ENCODE measurements at places on chromosomes 6 and 20.

- DNase-seq: no peak
These were observed 16.5 kb downstream of the MDFI start for GRCh38 chr6:41654698-41655151.

DNA sequence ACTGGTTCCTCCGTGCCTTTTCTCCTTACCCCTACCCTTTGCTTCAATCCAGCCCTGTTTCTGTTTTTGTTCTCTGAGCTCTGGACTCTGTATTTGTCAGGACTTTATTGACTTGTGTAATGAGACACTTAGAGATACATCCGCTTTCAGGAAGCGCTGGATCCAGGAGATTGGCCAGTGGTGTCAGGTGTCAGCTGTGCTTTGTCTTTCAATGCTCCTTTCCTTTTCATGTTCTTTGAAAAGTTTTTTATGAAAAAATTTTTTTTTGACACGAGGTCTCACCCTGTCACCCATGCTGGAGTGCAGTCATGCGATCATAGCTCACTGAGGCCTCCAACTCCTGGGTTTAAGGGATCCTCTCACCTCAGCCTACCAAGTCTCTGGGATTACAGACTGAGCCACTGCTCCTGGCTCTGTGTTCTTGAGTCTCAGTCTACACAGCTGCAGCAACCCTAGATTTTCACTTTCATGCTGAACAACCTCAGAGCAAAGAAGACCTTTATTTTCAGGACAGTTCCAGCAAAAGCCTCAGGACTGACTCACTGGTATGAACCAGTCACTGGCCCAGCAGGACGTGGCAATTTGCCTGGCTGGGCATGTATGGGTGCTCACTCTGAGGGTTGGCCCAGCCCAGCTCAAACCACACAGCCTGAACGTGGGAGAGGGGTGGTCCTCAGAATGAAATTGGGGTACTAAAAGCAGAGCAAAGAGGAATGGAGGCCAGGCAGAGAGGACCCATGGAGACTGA is 108.5 kb downstream of the DHX35 start:
- DNase-seq: no peak

DNA sequence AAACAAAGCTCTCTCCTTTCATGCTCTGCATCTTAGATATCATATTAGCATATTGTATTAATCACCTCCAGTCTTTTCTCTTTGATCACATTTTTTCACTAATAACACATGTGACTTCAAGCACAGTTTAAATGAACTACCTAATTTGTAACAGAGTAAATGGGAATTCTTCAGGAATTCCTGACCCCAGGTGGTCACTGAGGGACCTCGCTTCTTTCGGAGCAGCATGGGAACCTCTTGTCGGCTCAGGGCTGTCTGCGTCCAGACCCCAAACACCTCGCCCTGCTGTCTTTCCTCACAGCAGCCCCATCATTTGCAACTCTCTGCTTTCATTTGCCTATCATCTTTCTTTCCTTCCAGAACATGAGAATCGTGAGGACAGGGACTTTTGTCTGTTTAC is 103.5 kb downstream of the DACT2 start:
- DNase-seq: no peak

GRCh38 chr6:104201557-104201956 is 658.2 kb downstream of the HACE1 start:
- no peak for DNase-seq

GRCh38 chr6:72783666-72784065 is 161.8 kb downstream of the KCNQ5 start:
- no peak for DNase-seq

DNA sequence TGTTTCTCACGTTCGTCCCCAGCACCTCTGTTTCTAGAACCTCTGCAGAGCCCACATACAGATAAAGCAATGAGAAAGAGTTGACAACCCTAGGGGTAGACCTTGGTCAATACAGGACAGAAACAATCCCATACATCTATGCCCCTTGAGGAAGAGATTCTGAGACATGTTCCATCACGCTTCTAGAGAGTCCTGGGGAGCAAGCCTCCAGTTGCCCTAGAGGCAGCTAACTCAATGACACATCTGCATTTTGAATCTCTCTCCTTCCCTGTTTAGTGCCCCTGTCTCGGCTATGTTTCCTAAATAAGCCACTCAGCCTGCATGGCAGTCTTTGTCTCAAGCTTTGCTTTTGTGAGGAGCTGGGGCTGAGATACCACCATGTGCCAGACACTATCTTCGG is 435.3 kb downstream of the CD83 start:
- DNase-seq: no peak

GRCh38 chr6:86017236-86017635 is 374.6 kb upstream of the SYNCRIP start:
- DNase-seq: no peak

DNA sequence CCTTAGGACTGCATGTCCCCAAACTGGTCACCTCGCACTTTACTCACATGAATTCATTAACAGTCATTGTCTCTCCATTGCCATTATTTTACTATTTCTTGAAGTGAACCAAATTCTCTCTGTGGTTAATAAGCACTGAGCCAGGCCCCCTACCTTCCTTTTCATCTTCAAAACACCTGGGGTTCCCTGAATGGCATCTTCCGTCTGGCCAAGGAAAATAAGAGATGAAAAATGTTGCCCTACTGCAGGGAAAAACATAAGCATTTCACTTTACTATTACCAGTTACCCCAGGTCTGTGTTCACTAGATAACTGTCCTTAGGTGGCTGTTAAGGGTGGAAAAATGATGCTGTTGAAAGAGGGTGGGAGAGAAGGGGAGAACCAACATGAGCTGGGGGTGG is 10.0 kb upstream of the NKX2-2 start:
- DNase-seq: no peak

DNA sequence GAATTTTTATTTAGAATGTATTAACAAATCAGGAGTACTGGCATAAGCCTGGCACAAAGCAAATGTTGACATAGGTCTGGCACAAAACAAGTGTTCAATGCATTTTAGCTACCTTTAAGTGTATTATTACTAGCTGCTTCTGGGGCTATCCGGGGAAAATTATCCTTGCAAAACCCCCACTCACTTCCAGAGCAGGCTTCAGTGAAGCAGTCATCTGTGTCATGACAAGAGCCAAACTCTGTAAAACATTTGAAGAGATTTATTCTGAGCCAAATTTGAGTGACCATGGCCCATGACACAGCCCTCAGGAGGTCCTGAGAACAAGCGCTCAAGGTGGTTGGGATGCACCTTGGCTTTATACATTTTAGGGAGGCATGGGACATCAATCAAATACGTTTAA is 6.4 kb upstream of the TRIM38 start:
- DNase-seq: no peak

GRCh38 chr6:22582417-22583205 is 13.2 kb downstream of the HDGFL1 start:
- no peak for DNase-seq

GRCh38 chr6:23584134-23584763 is 541.8 kb upstream of the NRSN1 start:
- DNase-seq: no peak

Measured in MM.1S (cell line).